ENCODE measurements at places on chromosomes 4 and X. TPM values are rescaled to one million over a fixed set of nuclear protein-coding genes. Genes with fewer than 3 reads are reported as not detected.

SMIM20 gene
- 12.1 TPM for polyA plus RNA-seq

ANXA10 gene
- not detected for polyA plus RNA-seq

DNA sequence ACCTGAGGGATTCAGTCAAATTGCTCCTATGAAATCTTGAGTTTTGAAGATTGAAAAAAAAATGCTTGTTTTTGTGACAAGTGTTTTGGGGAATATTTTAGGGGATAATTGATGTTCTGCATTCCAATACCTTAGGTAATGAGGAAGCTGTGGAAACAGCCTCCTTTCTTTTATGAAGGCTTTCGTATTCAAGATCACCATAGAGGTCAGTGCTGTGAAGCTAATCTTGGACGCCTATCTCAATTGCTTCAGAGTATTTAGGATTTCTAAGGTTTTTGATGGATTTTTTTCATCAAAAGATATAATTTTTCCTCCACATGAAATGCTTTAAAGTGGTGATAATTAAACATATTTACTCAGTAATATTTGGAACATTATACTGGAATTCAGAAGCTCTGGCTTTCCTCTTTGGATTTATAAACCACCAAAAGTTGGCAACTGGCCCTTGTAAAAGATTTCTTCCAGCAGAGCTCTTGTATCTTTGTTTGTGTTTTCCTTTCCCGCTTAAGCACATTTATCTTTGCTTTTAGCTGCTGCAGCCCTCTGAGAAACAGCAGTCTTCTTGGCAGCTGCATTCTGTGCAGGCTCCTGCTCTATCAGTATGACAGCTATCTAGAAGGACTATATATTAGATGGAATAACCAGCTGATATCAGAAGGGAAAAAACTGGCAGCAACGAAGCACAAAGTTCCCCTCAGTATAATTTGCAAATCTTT, 63.7 kb downstream of the HMGB2 start:
- no peak for DNase-seq

TMPRSS11F gene
- not detected for polyA plus RNA-seq

- DNase-seq: no peak
These were observed 705.5 kb downstream of the ARAP2 start for GRCh38 chr4:35538807-35539206.
